Stimulated activated CD4-positive, alpha-beta T cell treated with anti-CD3 and anti-CD28 coated beads, Interleukin-4, amount 100 ng/mL, for 48 hours (primary cell): ENCODE measurements at places on chromosomes 12 and 14.

DNA sequence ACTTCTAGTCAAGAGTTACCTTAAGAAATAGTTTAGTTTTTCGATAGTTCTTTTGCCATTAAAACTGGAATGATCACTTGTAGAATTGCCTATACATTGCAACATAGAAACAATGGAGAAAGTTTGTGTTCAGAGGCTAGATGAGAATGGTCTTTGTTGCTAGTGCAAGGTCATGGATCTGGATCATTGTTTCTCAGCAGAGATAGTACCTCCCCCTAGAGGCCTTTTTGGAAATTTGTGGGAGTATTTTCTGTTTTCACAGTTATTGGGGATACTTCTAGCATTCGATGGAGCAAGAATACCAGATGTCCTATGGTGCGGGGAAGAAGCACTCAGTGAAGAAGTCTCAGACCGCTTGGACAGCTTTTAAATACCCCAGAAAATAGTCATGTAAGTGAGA, 138.8 kb upstream of the HMGA2 start:
- DNase-seq = no peak

DNA sequence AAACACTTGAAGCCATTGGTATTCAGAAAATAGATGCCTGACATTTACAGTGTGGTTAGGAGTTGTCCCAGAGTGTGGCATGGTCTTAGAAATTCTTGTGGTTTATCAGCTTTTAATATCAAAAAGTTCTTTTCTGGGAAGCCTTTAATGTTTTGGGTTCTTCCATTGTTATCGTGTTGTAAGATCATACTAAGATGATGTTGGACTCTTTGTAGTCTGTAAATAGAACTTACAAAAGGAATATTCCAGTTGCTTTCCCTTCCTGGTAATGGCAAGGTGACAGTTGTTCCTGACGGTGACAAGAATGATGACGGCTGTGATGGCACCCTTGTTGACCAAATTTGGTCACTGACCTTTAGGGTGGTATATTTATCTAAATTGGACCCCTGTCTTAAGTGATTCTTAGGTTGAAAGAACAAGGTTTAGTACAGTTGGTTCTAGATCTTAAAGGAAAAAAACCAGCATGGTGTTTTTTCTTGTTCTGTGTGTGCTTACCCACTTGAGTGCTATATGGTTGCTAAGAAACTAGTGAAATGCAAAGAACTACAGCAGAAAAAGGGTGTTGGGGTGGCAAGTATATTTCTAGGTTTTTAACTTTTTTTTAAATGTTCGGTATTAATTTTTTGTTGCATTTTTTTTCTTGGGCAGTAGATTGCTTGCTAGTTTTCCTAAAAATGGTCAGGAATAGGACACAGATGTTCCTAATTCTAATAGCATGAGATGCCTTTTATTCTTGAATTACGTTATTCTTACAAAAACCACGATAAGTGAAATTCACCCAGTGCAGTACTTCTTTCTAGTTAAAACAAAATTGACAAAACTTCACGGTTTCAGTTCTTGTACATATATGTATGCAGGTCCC, 2.1 kb downstream of the ATP2A2 start:
- no peak for DNase-seq

- no peak for DNase-seq
These were observed 7.0 kb downstream of the PYGL start for GRCh38 chr14:50937325-50937724.

DNA sequence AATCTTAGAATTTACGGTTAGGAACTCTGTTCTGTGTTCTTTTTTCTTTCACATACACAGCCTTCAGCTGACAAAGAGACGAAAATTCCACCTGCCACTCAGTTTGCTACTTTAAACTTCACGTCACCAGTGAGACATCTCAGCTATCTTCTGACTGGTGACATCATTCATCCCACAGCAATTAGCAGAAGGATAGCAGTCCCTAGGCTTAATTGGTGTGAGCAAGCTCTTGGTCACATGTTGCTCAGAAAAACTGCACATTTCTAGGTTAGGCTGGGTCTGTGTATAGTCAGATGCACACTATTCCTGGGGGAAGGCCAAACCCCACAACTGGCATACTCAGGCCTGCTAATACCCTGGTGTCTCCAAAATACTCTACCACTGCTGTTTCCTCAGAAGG, 23.9 kb downstream of the SLC7A7 start:
- DNase-seq = no peak

- DNase-seq = no peak
These were observed 117.1 kb upstream of the NCOR2 start for GRCh38 chr12:124684496-124684895.

GRCh38 chr14:53993920-53994607, 37.4 kb upstream of the BMP4 start:
- DNase-seq = no peak

GRCh38 chr12:112868459-112869041, 38.2 kb upstream of the OAS1 start:
- DNase-seq = no peak

- DNase-seq = no peak
These were observed 80.8 kb downstream of the RAD52 start for GRCh38 chr12:868722-869121.

DNA sequence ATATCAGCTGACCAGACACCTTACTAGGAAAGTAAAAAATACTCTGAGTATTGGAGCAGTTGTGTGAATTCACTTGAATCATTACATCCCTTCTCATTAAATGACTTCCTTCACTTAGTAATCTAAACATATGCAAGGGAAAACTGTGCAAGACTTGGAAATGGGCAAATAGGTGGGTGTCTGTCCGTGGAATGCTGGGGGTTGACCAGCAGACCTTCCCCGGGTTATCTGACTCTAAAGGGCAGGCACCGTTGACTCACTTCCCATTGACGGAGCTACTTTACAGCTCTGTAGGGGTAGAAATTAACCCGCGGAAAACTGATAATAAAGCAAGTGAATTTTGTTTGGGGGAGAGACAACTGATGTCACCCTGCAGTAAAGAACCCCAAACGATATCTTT, 199.3 kb downstream of the TTC7B start:
- no peak for DNase-seq

GRCh38 chr12:26750531-26751175, 82.3 kb downstream of the ITPR2 start:
- DNase-seq = no peak

GRCh38 chr12:5783289-5783920, 161.7 kb downstream of the ANO2 start:
- DNase-seq = no peak

DNA sequence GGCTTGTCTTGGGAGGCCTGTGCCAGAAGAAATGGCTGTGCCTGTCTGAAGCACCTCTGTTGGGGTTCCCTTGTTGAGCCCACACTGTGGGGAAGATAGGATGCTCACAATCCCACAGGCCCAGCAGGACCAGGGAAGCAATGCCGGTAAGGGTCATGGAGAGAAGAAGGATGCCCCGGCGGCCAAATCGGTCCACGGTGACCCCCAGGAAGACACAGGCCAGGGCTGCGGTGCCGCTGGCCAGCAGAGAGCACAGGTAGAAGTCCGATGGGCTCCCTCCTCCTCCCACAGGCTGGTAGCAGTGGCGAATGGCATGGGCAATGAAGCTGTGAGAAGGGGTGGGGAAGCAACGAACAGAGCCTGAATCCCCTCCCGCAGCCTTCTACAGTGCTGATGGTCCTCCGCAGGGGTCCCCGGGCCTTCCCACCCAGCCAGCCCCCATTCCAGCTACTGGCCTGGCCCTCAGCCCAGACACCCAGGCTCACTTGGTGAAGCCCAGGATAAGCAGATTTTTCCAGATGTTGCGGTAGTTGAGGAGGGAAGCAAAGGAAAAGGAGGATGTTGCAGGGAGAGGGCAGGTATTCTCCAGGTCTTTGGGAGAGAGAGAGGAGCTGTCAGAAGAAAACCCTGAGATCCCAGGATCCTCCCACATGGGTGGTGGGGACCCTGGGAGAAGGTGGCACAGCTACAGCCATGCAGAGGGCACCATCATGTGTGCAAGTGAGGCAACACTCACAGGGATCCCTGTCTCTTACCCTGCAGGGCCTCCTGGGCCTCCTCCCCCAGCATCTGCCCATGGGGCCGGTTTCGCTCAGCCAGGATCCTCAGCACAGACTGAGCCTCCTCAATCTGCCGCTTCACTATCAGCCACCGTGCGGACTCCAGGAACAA, 5.0 kb downstream of the SLC22A17 start:
- no peak for DNase-seq

GRCh38 chr12:9760699-9761418, at the start of gene CD69:
CD69 (minus strand) TSS chr12:9760901; CDS start chr12:9760820, 81 bp downstream.
- DNase-seq = no peak

- DNase-seq = no peak
These were observed 612 bp downstream of the TRAPPC6B start for GRCh38 chr14:39169541-39169900.

GRCh38 chr14:45015133-45015532, 53.1 kb downstream of the TOGARAM1 start:
- no peak for DNase-seq

- DNase-seq = no peak
These were observed 19.0 kb downstream of the NOC4L start for GRCh38 chr12:132163041-132163910.

- no peak for DNase-seq
These were observed 60.0 kb downstream of the PPP2R5C start for GRCh38 chr14:101821528-101821927.

GRCh38 chr14:52053044-52053443, 15.8 kb downstream of the NID2 start:
- DNase-seq = no peak
